ENCODE measurements at places on chromosomes 7 and 10. TPM values are rescaled to one million over a fixed set of nuclear protein-coding genes. Genes with fewer than 3 reads are reported as not detected.
A peak's percentile ranks its signal among the peaks of the same experiment; 100 is the strongest.

Gene NKX1-2
- not detected for polyA plus RNA-seq

Gene TSPAN12
- not detected for polyA plus RNA-seq

Gene JCAD
- not detected for polyA plus RNA-seq

Gene ITIH5
- polyA plus RNA-seq = not detected

Gene COBL
- polyA plus RNA-seq = not detected

Gene ZFAND4
- polyA plus RNA-seq = 15.7 TPM

Gene CFAP70
- polyA plus RNA-seq = 0.16 TPM

Gene MMD2
- not detected for polyA plus RNA-seq

Gene KIAA1217
- polyA plus RNA-seq = not detected

Gene STAMBPL1
- polyA plus RNA-seq = 8.4 TPM

Gene NUDT13
- 0.77 TPM for polyA plus RNA-seq

Gene CCL26
- polyA plus RNA-seq = not detected

Gene UCMA
- not detected for polyA plus RNA-seq

DNA sequence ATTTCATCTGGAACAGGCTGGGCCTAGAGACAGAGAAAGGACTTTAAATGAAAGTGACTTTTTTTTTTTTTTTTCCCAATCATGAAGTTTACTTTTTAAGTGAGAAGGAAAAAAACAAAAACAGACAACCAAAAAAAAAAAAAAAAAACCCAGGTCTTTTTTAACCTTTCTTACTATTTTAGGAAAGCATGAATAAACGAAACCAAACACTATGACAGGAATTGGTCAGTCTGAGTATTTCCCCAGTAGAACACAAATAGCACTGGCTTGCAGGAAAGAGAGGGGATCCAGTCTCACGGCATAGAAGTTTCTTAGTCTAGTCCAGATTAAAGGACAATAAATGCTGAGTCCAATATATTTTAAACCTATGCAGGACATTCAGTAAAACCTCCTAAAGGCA, 180.5 kb upstream of the CCDC6 start:
- no peak for DNase-seq

GRCh38 chr7:137977173-137977572, 24.7 kb downstream of the CREB3L2 start:
- no peak for DNase-seq

DNA sequence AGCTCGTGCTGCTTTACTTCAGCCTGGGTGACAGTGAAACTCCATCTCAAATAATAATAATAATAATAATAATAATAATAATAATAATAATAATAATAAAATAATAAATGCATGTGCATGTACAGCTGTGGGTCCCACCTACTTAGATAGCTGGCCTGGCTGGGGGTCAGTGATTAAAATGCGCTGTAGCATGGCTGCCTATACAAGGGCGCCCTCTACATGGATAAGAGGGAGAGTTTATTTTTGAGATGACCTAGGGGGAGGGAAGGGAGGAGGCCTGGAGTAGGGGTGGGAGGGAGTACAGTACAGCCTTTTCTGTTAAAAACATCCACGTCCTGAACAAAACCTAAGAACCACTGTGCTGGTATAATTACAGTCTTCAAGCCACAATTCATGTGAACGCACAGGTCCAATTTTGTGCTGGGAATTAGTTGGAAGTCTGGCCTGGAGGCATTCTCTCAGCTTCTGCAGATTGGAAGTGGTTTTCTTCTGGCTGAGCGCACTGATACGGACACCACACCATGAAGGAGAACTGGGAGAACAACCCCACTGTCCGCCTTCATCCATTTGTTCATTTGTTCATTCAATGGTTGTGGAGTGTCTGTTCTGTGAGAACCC, 146.5 kb downstream of the TMEM178B start:
- no peak for DNase-seq

GRCh38 chr7:127897704-127898454, 133.4 kb downstream of the LRRC4 start:
- DNase-seq = no peak

DNA sequence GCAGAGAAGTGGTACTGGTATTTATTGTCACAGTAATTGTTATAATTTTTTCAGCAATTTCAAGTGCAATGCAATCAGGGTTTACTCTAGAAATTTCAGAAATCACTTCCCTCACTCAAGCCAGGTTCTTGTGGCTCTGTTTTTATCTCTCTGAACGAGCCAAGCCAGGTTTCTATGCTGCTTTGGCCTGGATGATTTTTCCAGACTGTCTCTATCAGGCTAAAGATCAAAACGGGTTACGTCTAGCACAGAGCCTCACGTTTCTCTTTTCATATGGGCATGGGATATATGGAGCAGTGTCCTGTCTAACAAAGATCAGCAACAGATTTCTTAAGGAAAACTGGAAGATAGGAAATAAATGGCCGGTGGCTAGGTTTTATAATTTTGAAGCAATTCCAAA, 1105.3 kb downstream of the NRG3 start:
- no peak for DNase-seq

- DNase-seq = no peak
These were observed 2.4 kb downstream of the CCDC71L start for GRCh38 chr7:106658316-106659165.

- DNase-seq = no peak
These were observed 654.1 kb downstream of the INHBA start for GRCh38 chr7:41048771-41049170.

GRCh38 chr10:16853201-16853600, 36.0 kb upstream of the RSU1 start:
- no peak for DNase-seq

- no peak for DNase-seq
These were observed 34.4 kb downstream of the PARP12 start for GRCh38 chr7:140028311-140028710.

DNA sequence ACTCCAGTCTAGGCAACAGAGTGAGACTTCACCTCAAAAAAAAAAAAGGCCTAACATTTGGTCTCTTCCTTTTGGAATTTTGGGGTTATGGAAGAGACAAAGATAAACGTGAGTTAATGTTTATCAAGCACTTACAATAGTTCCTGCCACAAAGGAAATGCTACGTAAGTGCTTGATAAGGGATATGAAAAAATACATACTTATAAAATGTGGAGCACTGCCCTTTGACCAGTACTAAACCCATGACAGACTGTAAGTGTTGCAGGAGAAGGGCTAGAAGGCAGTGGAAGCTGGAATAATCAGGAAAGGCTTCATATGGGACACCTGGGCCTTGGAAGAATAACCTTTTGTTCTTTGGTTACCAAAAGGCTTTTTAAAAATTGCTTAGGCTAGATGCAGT, 25.5 kb downstream of the TMEM248 start:
- DNase-seq = no peak

GRCh38 chr7:11533229-11533820, 298.7 kb downstream of the THSD7A start:
- no peak for DNase-seq

- no peak for DNase-seq
These were observed 265.1 kb downstream of the ZEB1 start for GRCh38 chr10:31584098-31584631.

DNA sequence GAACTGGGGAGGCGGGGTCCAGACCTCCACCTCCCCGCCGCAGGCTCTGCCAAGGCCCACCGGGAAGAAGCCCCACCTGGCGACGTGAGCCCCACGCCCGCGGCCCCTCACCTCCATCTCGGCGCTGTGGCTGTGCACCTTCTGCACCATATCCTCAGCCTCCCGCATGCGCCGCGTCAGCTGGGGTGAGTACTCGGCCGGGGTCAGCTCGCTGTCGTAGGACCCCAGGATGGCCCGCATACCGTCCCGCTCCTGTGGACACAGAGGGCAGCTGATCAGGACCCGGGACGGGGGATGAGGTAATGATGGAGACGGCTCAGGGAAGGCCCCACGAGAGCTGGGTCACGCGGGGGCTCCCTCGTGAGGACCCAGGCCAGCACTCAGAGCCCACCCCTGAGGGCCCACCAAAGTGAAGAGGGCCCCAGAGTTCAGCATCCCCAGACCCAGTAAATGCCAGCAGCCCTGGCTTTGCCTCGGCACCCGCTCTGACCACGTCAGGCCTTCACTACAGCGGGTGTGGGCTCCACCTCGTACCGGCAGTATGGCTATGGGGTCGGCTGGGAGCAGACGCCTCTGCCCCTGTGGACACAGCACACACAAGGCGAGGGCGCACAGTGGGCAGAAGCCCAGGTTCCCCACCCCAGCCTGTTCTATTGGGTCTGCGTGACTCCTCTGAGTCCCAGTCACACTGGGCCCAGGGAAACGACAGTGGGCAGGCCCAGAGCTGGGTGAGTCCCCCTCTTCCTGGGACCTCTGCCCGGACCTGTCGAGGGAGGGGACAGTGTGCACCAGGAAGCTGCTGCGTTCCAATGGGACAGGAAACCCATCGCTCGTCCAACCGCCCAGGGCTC, 218.1 kb downstream of the MAD1L1 start:
- DNase-seq = no peak

GRCh38 chr7:88185650-88186049, 34.2 kb downstream of the SRI start:
- no peak for DNase-seq

GRCh38 chr10:34018129-34018528, 683.7 kb upstream of the NRP1 start:
- DNase-seq = no peak

DNA sequence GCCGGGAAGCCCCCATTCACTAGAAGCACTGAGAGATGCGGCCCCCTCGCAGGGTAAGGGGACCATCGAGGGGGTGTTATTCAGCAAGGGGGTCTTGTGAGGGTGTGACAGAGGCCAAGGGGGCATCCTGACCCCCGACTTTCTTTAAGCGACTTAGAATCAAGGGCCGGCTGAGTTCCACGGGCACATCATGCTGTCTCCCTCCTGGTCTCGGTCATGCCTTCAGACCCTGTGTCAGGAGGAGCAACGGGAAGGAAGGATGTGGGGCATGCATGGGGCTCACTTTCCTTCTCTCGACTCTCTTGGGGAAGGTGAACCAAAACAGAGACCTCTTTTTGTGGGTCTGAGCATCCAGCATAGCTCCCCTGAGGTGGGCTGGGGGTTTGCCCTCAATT, 2.5 kb downstream of the ACSL5 start:
- DNase-seq = no peak

DNA sequence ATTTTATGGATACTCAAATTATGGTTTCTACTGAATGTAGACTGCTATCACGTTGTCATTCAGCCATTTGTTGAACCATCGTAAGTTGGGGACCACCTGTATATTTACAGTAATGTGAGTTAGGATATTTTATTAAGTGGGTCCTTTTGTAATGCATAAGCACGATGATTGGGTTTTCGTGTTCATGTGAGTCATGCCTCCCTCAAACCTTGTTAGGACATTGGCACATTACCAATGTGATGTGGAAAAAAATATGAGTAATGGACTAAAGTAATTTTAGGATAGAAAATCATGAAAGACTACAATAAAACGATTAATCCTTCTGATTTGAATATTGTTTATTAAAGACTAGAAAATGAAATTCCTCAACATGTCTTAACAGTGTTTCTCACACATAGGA, 8.7 kb downstream of the SMC3 start:
- no peak for DNase-seq

DNA sequence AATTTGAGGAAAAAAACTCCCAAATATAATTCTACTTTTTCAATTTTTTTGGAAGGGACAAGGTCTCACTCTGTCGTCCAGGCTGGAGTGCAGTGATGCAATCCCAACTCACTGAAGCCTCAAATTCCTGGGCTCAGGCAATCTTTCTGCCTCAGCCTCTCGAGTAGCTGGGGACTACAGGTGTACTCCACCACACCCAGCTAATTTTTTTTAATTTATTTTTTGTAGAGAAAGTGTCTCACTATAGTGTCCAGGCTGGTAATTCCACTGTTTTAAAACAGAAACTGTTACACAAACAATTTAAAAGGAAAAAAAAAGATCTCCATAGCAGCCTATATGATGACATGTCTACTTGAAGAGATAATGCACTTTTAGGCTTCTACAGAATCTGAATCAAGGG, 25.6 kb downstream of the EZH2 start:
- no peak for DNase-seq

GRCh38 chr10:68543004-68543918, 15.9 kb upstream of the SLC25A16 start:
- DNase-seq = no peak

GRCh38 chr7:128361411-128362379, at the start of gene PRRT4:
Gene PRRT4 (minus strand): TSS chr7:128361690.
- peak; percentile 19 for DNase-seq

GRCh38 chr7:37671876-37672275, 11.7 kb upstream of the GPR141 start:
- no peak for DNase-seq

GRCh38 chr7:113797420-113798010, 121.3 kb downstream of the PPP1R3A start:
- DNase-seq = no peak

Measured in immature natural killer cell (primary cell).